Left lung (tissue), 14 donors: ENCODE measurements at places on chromosomes 4 and X. TPM values are rescaled to one million over a fixed set of nuclear protein-coding genes. Genes with fewer than 3 reads are reported as not detected.

CCDC158 gene
- 0.61 TPM for total RNA-seq

GPRIN3 gene
- total RNA-seq = 14.1 TPM

FRMD7 gene
- total RNA-seq = not detected

RHOXF2 gene
- not detected for total RNA-seq

- H3K27me3 ChIP-seq = no peaks in the 10 kb centered on the region
- no peaks in the 10 kb centered on the region for H3K4me1 ChIP-seq
- no peak overlapping the region for H3K27ac ChIP-seq
- no peak for DNase-seq
- no peak overlapping the region for H3K4me3 ChIP-seq
Observed at GRCh38 chrX:72468607-72469006, 104.0 kb downstream of the HDAC8 start.

- H3K36me3 ChIP-seq = no peaks in the 10 kb centered on the region
- peak overlapping the region; percentile 79 for H3K27ac ChIP-seq
- H3K4me1 ChIP-seq = no peaks in the 10 kb centered on the region
Observed at GRCh38 chr4:186725469-186726425, 2.1 kb upstream of the FAT1 start.

DNA sequence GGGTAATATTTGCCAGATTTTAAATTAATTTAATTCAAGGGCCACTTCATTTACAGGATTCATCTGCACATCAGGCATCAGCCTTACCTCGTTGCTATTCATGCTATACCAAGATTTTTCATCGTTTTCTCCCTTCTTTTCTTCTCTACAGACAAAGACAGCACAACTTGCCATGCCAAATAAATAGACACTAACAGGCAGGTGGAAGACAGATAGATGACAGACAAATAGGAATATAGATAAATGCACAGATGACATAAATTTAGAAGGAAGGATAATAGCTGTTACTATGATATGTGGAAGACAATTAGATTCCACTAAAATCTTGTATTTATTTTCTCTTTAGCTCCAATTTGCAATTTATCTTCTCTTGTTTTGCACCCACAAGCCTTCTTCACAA is 164.5 kb upstream of the ARX start:
- no peaks in the 10 kb centered on the region for H3K36me3 ChIP-seq
- H3K4me1 ChIP-seq = no peaks in the 10 kb centered on the region
- H3K27me3 ChIP-seq = no peaks in the 10 kb centered on the region
- no peak overlapping the region for H3K4me3 ChIP-seq

DNA sequence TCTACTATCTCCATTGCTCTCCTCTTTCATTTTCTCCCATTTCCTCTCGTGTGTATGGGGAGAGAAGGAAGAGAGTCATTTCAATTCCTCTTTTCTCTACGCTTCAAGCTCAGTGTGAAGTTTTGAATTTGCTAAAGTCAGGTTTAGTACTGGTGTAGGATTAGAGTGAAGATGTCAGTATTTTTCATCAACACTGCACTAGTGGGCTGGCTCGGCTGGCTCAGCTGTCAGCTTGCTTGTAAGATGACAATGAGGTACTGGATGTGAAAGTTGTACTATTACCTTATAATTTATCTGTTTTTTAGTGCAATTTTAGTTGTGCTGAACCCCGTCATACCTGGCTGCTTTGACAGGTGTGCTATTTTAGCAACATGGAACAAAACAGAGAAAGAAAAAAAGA is 2.1 kb upstream of the SH2D1A start:
- H3K36me3 ChIP-seq = no peaks in the 10 kb centered on the region
- no peak overlapping the region for H3K27ac ChIP-seq
- DNase-seq = no peak
- H3K27me3 ChIP-seq = no peaks in the 10 kb centered on the region
- H3K4me1 ChIP-seq = no peaks in the 10 kb centered on the region

DNA sequence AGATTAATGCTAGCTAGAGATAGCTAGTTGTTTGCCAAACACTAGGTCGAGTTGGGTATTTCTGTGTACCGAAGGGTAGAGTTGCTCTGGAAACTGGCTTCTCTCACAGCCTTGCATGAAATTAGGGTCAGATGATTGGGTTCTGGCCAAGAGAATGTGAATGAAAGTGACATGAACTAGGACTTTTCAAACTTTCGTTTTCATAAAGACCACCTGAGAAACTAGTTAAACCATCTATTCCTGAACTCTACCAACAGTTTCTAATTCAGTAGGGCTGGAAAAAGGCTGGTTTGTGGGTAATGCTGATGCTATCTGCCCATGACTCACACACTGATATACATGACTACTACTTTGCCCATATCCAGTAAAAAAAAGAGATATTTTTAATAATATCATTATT is 157.6 kb downstream of the GASK1B start:
- no peak overlapping the region for H3K27ac ChIP-seq
- no peak for DNase-seq
- no peaks in the 10 kb centered on the region for H3K27me3 ChIP-seq
- no peaks in the 10 kb centered on the region for H3K4me1 ChIP-seq
- no peak overlapping the region for H3K4me3 ChIP-seq
